ENCODE measurements at places on chromosomes 4 and X.

- DNase-seq: no peak
Measured at GRCh38 chrX:96994093-96994492, 110.4 kb downstream of the RPA4 start.

- DNase-seq: no peak
Measured at GRCh38 chrX:9888953-9889470, 78.1 kb upstream of the CLDN34 start.

DNA sequence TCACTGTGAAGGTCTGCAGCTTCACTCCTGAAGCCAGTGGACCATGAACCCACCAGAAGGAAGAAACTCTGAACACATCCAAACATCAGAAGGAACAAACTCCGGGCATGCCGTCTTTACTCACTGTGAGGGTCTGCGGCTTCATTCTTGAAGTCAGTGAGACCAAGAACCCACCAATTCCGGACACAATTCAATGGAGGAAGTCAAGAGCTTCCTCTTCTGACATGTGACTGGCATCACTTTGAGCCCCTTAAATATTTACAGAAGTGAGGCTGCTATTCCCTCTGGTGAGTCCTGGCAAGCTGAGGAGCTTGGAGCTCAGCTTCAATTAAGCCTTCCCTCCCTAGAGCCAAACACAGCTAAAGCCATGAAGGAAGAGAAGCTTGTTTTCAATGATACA, 103.5 kb upstream of the SRD5A3 start:
- no peak for DNase-seq

- no peak for DNase-seq
Measured at GRCh38 chrX:132657876-132658275, 169.0 kb upstream of the MBNL3 start.

DNA sequence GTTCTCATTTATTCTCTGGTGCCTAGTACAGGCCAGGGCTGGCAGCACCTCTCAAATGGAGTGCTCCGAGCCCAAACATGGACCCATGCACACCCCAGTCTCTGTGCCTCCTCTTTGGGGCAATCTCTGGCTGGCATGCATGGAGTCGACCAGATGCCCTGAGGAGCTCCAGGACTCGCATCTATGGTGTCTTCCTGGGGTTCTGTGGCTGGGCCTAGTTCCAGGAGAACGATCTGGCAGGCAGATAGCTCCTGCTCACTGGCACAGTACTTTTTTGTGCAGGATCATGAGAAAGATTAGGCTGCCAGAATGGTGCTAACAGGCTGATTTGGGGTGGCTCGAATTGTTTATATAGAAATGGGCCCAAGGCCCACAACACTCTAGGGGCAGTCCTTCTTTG, 72.0 kb upstream of the PJA1 start:
- DNase-seq: no peak

GRCh38 chrX:17425136-17425535, 50.1 kb downstream of the NHS start:
- no peak for DNase-seq

GRCh38 chr4:84378983-84379382, 120.1 kb downstream of the NKX6-1 start:
- no peak for DNase-seq

DNA sequence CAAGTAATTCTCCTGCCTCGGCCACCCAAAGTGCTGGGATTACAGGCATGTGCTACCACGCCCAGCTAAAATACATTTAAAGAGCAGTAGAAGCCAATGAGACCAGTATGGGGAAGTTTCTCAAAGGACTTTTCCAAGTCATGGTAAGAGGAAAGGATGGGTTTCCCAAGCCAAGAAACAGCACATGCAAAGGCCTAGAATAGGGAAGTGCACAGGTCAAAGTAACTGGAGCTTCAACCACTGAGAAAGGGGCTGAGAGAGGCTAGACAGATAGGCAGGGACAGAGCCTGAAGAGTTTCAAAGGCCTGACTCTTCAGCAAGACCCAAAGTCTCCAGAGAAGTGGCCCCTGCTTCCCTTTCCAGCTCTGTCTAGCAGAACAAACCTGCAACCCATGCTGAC, 162.1 kb downstream of the CORIN start:
- DNase-seq: no peak

DNA sequence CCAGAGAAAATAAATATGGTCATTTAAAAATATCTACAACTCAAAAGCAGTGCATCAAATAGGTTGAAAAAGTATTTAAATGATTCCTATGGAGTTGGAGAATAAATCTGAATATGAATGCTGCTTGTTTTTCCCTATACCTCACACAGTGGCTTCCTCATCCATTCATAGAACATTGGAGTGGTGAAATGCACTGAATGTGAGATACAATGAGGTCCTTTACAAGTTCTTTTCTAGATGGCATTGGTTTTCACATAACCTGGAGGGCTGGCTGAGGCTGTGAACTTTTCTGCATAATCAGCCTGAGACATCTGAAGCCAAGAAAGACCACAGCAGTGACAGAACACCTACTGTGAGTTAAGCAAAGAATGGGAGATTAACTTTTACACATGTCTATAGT, 279.1 kb upstream of the NRK start:
- DNase-seq: no peak

DNA sequence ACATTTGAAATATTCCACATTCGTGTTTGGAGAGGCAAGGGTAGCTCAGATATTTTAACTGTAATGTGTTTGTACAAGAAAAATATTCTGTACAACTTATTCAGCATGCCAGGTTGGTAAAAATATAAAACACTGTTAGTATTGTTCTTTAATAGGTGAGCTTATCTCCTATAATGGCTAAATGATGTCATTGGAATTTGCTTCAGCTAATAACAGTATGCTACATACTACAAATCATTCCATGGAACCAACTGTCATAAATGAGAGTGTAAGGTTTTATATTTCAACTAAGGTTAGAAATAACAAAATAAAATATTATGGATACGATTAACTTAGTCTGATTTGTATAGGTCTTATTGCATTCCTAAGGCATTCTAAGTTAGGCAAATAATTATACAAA, 206.6 kb downstream of the ADGRL3 start:
- no peak for DNase-seq

DNA sequence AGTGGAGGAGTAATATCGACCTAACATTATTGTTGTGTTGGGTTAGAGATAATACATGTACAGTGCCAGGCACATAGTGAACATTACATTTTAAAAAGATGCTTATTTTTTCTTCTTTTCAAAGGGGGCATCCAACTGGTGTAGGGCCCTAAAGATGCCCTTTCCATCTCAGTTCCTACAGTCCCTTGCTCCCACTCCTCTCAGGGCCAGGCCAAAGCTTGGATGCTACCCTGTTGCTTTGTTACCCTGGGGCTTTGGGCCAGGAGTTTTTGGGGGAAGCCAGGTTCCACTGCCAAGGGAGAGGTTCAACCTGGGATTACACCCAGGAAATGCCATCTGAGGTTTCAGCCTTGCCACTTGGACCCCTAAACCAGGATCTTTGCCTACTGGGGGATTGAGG, 918 bp downstream of the IGSF1 start:
- no peak for DNase-seq

- DNase-seq: no peak
Measured at GRCh38 chr4:176413171-176413570, 93.4 kb downstream of the SPCS3 start.

- no peak for DNase-seq
Measured at GRCh38 chr4:173584506-173584905, 54.5 kb upstream of the HAND2 start.

GRCh38 chrX:102934624-102935023, 2.4 kb upstream of the RAB40AL start:
- DNase-seq: no peak

DNA sequence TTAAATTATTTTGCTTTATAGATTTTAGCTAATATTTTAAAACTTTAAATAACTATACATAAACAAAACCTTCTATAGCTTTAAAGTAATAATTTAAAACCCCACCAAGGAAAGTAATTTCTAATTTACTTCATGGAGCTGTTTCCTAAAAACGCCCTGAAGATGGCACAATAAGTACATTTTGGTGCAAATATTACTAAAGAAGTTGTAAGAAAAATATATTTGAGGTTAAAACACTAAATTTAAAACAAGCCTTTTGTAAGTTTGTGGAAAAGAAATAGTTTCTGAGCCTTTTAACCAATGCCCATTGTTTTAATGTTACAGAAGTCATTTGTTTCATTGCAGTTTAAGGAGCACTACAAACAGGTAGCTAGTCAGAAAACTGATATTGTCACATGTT, 137.4 kb upstream of the AGA start:
- no peak for DNase-seq

DNA sequence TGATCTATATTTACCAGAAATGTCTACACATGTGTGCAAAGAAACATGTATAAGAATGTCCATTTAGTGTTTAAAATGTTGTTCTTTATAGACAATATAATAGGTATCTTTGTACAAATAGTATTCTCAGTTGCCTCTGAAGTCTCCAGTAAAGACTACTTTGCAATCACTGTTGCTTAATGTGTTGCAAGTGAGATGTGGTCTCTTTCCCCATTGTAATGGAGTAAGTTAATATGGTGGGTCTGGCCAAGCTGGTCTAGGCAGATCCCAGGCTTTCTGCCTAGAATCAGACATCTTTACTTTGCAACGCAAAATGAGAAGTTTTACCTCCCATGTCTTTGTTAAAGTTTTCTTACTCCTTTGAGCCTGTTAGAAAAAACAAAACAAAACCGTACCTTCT, 144.8 kb downstream of the GABRA3 start:
- no peak for DNase-seq

- DNase-seq: no peak
Measured at GRCh38 chr4:158016511-158016910, 156.3 kb downstream of the GASK1B start.

GRCh38 chr4:30450474-30450873, 269.7 kb upstream of the PCDH7 start:
- DNase-seq: no peak

GRCh38 chr4:11635342-11635741, 206.6 kb upstream of the HS3ST1 start:
- no peak for DNase-seq

GRCh38 chrX:69268611-69269010, 103.4 kb upstream of the PJA1 start:
- DNase-seq: no peak

DNA sequence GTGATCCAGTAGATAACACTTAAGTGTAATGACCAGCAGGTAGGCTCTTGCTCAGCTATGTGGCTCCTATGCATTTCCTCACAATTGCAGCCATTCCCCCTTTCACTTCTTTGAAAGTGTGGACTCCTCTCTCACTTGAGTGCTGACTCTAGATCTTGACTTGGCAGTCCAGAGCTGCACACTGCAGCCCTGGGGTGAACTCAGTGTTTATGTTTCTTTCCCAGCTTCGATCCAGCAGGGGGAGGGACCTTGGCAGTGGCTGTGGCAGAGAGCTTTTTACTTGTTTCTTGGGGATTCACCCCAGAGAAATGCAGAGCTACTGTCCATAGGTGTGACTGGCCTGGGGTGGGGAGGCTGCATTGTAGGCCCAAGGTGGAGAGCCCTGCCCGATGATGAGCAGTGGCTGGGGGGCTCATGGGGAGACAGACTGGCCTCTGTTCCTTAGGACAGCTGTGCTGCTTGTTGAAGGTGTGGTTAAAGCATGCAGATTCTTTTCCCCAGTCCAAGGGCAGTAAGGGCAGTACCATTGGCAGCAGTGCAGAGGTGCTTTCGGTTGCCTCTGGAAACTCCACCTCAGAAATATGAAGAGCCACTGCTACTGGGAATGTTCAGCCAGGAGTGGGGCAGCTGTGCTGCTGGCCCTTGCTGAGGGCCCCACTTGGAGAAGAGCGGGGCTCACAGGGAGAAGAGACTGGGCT, 134.7 kb downstream of the SH3BGRL start:
- DNase-seq: no peak

- DNase-seq: no peak
Measured at GRCh38 chr4:140047017-140047640, 106.9 kb downstream of the MAML3 start.

DNA sequence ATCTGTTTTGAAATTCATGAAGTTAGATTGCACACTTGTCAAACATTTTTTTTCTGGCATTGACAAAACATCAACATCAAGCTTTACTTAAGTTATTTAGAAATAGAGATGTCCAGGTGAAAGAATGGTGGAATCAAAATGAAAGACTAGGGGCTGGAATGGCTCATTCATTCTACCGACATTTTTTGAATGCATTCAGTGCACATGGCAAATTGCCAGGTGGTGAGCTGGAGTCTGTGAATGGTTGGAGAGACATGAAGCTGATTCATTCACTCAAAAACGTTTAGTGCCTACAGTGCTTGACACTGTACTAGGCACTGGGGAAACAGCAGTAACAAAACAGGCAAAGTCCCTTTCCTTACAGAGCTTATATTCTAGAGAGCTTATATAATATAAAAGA, 292.4 kb downstream of the PPP1R2C start:
- no peak for DNase-seq

GRCh38 chr4:99024481-99025275, 29.2 kb downstream of the METAP1 start:
- DNase-seq: no peak

DNA sequence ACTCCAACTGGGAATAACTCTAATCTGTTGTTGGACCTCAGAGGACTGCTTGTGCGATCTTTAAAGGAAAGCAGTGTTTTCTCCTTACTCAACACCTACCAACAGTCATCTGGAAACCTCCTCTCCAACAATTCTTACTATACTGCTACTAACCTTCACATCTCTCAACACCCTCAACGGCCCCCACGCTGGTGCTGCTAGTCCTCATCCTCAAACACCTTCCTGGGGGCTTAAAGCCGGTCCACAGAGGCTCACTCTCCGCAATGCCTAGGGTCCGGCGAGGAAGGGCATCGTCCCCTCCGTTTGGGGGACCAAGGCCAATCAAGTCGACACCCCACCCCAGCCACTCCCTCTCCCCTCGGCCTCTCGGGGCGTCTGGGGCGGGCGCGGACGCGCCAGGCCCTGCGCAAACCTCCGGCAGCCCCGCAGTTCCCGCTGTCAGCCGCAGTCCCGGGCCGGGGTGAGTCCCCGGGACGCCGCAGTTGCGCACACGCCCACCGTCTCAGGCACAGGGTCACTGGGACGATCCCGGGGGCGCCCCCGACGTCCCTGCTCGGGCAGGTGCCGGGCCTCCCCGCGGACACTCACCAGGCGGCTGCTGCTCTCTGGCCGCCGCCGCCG, 418 bp downstream of the TAB3 start:
- DNase-seq: no peak

DNA sequence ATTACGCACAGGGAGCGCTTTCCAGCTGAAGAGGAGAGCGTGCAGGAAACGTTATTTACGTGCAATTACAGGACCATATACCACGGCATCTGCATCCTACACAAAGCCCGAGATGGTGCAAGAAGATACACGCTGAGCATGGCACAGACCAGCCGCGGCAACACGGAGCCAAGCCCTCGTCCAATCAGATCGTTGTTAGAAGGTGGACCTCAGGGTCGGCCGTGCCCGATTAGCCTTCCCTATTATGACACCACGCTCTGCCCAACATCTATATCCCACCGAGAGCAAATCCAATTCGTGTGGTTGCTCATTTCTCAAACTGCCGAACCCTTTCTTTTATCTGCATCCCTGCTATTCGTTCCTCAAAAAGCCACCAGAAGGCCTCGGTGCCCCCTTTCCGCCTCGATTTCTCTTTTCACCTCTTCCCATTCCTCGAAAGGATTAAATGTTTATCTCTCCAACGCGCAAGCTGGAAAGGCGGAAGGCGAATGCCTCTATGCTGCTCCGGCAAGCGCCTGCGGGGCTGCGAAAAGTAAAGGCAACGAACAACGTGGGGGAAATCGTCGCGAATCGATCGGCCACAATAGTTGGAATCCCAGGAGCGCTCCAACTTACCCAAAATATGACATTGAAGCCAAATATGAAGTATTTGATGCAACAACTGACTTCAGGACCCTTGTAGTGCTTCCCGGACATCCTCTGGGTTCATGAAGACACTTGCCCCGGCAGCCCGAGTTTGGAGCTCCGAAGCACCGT, 702 bp downstream of the TSPAN5 start:
- DNase-seq: peak; percentile 89

- DNase-seq: no peak
Measured at GRCh38 chr4:139841464-139842195, 176.0 kb downstream of the MGST2 start.

Measured in C1 segment of cervical spinal cord (tissue), 14 donors.